B cell (primary cell): ENCODE measurements at places on chromosomes 5 and 9.

- no peak for DNase-seq
These were observed 31.7 kb upstream of the GAS1 start for GRCh38 chr9:86978922-86979474.

GRCh38 chr5:7395432-7395946 lies 449 bp upstream of the ADCY2 start:
- no peak for DNase-seq

DNA sequence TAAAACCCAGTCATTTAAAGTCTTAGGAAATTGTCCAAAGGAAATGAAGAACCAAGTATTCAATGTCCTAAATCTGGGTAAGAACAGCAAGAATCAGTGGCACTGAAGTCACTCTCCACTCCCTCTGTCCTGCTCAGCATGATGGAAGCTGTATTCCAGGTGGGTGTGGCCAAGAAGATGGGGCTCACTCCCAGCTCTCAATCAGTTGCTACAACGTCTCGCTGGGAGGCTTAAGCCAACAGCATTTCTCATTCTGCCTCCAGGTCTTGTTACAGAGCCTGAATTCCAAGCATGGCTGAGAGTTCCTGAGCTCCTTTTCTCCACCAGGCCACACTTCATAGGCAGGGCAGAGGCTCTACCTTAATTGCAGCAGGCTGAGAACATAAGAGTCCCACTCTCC lies 41.2 kb upstream of the TRIO start:
- no peak for DNase-seq

DNA sequence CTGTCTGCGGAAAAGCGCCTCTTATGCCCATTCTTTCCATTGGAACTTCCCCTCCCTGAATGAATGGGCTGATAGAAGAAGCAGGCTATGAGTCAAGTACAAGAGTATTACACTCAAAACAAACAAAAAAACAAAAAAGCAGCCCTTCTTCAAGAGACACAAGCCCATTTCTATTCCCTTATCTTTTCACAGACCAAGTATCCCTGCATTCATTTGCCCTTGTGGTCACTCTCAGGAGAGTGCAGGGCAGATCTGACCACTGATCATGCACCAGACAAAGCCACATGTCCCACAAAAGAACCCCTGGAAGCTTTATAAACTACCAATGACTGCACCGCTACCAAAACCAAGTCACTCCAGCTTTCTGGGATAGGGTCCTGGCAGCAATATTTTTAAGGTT lies 262.5 kb upstream of the TAS2R1 start:
- DNase-seq, result no peak

GRCh38 chr5:108278285-108279240 lies 103.3 kb downstream of the FBXL17 start:
- DNase-seq, result no peak
